ENCODE measurements at places on chromosomes 2 and 18. TPM values are rescaled to one million over a fixed set of nuclear protein-coding genes. Genes with fewer than 3 reads are reported as not detected.

The CKAP2L gene
- 38.4 TPM for total RNA-seq

The EVX2 gene
- total RNA-seq: not detected

GRCh38 chr2:10385501-10385900 lies 62.6 kb downstream of the ODC1 start:
- no peak for DNase-seq

DNA sequence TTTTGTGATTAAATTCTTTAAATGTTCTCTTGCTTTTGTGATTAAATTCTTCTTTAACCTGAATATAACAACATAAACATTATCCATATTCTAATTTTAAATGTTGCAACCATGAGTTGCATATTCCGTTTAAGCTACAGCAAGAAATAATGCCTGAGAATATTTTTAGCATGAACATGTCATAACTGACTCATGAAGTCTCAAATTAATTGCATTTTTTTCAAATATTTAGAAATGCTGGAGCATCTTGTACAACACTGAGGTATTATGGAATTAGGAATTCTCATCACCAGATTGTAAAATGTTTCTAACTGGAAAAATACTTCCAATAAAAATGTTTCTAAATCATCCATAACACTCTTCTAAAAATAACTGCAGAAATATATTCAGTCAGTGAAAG lies 14.7 kb downstream of the ROCK2 start:
- no peak for DNase-seq

- DNase-seq: no peak
These were observed 5.5 kb upstream of the RMDN2 start for GRCh38 chr2:37919631-37920032.

GRCh38 chr2:68284896-68285295 lies 32.6 kb upstream of the PPP3R1 start:
- DNase-seq: no peak

- DNase-seq: peak; percentile 86
These were observed 62.5 kb downstream of the RELCH start for GRCh38 chr18:62249478-62250097.

- DNase-seq: no peak
These were observed 456.6 kb downstream of the TDRD15 start for GRCh38 chr2:21580391-21580790.

GRCh38 chr2:13813236-13813635 lies 819.3 kb upstream of the LRATD1 start:
- DNase-seq: no peak

DNA sequence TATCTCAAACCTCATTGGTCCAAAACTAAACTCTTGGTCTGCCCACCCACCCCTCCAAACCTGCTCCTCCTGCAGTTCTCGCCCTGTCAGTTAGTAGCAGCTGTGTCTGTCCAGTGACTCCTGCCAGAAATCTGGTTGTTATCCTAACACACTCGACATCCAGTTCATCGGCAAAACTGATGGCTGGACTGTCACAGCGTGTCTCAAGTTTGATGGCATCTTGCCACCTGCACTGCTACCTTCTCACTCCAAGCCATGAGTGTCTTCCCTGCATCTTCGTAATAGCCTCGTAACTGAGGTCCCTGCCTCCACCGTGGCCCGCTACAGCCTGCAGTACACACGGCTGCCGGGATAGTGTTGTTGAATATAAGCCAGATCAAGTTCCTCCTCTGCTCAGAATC lies 470.1 kb upstream of the RAB12 start:
- no peak for DNase-seq
